Bronchial smooth muscle cell (primary cell): ENCODE measurements at places on chromosomes 7 and 10. TPM values are rescaled to one million over a fixed set of nuclear protein-coding genes. Genes with fewer than 3 reads are reported as not detected.

Gene MACROH2A2
- 11.0 and 13.1 TPM in 2 replicates for total RNA-seq

Gene FKBP6
- not detected in 2 replicates for total RNA-seq

Gene BNIP3
- total RNA-seq, result 31.5 and 41.1 TPM in 2 replicates

Gene CHN2
- total RNA-seq, result 0.09 and 0.32 TPM in 2 replicates

Gene CCDC146
- total RNA-seq, result 2.1 and 2.8 TPM in 2 replicates

Gene AQP1
- total RNA-seq, result 1.4 and 1.7 TPM in 2 replicates

Gene PTPRZ1
- total RNA-seq, result under 0.01 TPM in 1 of 2 replicates, not detected in the other

Gene GDF10
- total RNA-seq, result 7.7 and 152 TPM in 2 replicates

Gene NODAL
- total RNA-seq, result not detected in 2 replicates

Gene ICA1
- total RNA-seq, result under 0.01 and 0.09 TPM in 2 replicates

Gene HEPACAM2
- 0.09 and 0.16 TPM in 2 replicates for total RNA-seq

Gene ADIRF
- total RNA-seq, result 197 and 447 TPM in 2 replicates

Gene AKR1C8
- not detected in 2 replicates for total RNA-seq

Gene ARL5B
- total RNA-seq, result 4.7 and 8.8 TPM in 2 replicates

Gene EBLN1
- not detected in 2 replicates for total RNA-seq

Gene COL1A2
- 4,873 and 6,723 TPM in 2 replicates for total RNA-seq

Gene IQUB
- 0.63 and 0.69 TPM in 2 replicates for total RNA-seq
